GM13976 (cell line): ENCODE measurements at places on chromosomes 1 and 21.
A peak's percentile ranks its signal among the peaks of the same experiment; 100 is the strongest.

DNA sequence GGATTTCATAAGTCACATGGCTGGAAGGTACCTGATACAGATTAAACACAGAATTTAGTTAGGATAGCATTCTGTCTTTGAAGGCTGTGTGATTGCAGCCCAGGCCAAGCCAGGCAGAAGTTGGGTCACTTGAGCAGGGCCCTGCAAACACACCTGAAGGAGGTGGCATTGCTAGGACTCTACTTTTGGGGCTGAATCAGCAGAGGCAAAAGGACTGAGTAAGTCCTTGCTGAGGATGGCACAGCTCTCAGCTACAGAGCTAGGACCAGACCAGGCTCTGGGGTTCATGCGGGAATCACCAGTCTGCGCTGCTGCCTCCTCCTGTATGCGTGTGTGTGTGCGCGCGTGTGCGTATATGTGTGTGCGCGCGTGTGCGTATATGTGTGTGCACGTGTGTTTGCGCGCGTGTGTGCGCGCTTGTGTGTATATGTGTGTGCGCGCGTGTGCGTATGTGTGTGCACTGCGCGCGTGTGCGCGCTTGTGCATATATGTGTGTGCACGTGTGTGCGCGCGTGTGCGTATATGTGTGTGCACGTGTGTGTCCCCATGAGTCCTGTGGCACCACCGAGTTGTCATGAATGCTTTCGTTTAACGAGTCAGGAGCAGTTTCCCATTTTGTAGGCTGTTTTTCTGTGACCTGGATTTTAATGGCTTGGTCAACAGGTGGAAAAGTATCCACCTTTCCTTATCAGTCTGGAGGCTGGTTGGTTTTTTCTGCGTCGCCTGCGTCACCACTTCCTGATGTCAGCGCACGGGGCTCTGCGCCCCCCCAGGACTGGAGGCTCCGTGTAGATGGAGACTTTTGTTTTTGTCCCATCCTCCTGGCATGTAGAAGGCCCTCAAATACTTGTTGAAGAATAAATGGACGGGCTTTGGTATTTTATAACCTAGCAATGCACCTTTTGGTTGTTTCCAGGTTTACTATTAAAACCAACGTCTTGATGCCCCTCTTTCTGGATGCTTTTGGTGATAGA lies 34.7 kb downstream of the ADARB1 start:
- DNase-seq: peak; percentile 55

DNA sequence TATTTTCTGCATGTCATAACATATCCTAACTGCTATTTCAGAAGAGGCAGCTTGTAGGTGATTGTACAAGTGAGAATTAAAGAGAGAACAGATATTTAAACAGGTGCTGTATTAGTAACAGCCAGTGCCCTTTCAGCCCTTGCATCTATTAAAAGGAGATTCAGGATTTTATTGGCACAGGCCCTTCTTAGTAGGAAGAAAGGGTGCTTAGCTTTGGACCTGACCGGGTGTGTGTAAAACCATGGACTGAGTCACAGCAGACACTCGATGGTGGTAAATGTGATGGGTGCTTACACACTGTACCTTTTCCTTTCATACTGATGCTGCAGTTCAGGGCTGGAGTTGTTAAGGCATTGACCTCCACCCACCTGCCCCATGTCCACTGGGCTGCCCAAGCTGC lies 12.7 kb upstream of the CD101 start:
- DNase-seq: no peak

DNA sequence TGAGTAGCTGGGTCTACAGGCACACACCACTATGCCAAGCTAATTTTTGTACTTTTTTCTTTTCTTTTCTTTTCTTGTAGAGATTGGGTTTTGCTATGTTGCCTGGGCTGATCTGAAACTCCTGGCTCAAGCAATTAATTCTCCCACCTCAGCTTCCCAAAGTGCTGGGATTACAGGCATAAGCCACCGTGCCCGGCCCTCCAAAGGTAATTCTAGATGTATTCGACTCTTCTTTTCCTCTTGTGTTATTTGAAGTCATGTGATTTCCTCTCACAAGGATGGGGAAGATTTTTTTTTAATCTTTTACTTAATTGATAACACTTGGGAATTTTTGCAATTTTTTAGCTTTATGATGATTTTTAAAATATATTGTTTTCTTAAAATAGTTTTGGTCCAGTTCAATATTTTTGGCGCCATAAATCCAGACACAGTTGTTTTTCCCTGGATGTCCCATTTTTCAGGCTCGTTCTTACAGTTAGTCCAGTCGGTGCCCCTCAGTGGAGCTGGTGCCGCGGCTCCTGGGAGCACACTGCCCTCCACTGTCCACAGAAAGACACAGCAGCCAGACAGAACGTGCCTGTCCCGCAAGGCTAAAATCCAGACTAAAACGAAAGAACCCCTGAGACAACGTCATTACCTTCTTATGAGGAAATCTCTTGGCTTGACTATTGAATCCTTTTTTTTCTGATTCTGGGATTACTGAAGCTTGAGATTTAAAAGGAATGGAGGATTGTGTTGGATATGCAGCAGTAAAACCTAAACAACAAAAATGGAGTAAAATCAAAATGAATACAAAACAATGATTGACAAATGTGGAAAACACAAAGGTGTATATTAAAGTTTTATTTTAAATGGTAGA lies 22.4 kb downstream of the STPG1 start:
- DNase-seq: peak; percentile 73

GRCh38 chr1:53639251-53639763 lies 99.7 kb downstream of the GLIS1 start:
- no peak for DNase-seq

DNA sequence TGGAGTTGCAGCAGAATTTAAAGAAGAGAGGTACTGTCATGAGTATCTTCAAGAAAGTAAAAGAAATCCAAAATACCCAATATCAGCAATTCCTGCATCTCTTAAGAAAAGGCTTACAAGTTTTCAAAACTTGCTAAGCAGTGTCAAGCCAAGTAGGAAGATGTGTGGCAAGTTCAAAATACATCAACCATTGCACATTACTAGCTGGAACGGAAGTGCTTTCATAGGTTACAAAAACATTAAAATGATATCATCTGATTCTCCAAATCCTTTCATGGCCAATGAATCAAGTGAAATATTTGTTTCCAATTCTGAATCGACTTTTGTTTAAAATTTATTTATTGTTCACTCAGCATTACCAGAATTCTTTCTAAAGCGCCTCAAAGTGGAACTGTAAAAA lies 5.7 kb upstream of the ABCA4 start:
- DNase-seq: no peak

DNA sequence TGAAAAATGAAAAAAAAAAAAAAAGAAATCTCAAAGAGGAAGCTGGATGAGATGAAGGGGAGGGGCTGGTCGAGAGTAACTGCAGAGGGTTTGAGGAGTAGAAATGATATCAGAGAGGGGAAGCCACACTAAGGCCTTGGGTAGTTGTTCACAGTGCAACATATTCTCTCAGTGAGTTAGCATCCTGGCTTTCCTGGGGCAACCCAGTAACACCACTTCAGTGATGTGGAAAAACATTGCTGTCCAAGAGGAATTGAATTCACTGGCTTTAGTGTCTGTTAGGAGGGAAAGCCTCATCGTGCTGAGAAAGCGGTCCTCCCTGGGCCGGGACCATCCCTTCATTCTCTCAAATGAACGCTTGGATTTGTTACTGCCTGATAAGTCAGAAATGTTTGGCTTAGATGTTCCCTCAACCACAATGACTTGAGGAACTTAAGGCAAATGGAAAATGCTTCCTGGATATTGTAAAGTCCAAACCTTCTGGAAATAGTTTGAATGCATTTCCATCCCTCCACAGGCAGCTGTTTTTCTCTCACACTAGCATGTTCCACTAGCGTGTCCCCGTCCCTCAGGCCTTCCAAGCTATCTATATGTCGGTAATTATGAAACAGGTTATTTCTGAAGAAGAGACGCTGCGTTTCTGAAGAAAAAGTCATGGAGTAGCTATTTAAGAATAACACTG lies 12.2 kb downstream of the TGFB2 start:
- DNase-seq: no peak

GRCh38 chr1:179366093-179366800 lies 476 bp downstream of the AXDND1 start:
- DNase-seq: peak; percentile 10

DNA sequence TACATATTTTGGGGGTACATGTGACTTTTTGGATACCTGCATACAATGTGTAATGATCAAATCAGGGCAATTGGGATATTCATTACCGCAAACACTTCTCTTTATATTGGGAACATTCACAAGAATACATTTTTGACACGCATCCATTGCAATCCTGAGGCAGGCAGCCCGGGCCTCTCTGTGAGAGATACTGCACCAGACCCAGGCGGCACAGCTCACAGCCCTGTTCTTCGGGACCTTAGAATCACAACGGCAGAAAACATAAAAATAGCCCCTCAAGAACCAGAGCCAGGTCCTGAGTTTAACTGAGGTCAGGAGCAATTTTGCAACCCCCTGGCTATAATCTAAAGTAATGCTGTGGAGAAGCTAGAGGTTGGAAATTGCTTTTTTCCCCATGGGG lies 90.8 kb upstream of the PGBD5 start:
- no peak for DNase-seq

GRCh38 chr1:30929135-30929889 lies 20.8 kb upstream of the SDC3 start:
- DNase-seq: peak; percentile 65

DNA sequence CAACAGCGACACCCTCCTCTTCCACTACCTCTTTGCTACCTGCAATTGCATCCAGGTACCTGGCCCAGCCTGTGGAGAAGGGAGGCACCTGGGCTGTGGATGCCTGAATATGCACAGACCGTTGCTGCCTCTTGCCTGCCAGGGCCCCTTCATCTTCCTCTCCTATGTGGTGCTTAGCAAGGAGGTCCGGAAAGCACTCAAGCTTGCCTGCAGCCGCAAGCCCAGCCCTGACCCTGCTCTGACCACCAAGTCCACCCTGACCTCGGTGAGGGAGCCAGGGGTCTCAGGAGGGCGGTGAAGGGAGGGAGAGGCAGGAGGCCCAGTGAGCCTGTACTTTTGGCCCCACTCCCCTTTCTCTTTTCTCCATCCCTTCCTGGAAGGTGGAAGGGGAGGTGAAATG lies 11.5 kb downstream of the PSRC1 start:
- DNase-seq: no peak

- DNase-seq: no peak
Measured at GRCh38 chr1:156703741-156704140, 1.6 kb downstream of the CRABP2 start.

DNA sequence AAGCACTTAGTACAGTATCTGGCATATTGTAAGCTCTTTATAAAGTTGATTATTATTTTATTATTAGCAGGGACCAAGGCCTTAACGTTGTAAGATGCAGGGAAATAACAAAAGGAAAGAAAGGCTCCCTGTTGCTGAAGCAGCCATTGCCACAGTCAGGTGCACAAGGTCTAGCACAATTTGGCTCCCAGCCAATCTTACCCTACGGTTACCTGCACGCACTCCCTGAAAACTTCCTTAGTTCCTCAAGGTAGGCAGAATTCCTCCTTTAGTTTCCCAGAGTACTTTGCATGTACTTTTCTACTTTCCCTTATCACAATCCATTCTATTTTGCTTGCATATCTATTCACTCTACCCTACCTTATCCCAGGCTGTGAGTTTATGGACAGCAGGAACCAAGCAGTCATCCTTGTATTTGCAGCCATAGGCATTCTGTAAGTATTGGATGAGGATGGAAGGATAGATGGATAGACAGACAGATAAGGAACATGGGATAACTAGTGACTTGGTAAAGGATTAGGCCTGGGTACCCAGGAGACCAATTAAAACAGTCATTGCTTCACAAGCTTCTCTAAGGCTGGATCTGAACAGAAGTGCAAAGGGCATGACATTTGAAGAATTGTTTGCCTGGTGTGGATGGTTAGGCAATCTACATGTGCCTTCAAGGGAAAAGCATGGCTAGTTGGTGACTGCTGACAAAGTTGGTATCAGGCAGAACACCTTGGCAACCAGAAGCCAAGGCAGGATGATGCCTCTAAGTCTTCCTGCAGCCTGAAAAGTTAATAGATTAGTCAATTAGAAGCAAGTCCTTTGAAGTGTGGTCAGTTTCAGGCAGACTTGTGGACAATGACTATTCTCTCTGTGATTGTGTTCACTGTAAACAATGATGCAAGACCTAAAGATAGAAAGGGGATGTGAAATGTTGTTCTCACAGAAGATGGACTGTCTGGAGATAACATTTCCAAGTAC lies 20.8 kb upstream of the JAK1 start:
- DNase-seq: peak; percentile 75

GRCh38 chr21:42473498-42474042 lies 22.5 kb downstream of the RSPH1 start:
- no peak for DNase-seq

DNA sequence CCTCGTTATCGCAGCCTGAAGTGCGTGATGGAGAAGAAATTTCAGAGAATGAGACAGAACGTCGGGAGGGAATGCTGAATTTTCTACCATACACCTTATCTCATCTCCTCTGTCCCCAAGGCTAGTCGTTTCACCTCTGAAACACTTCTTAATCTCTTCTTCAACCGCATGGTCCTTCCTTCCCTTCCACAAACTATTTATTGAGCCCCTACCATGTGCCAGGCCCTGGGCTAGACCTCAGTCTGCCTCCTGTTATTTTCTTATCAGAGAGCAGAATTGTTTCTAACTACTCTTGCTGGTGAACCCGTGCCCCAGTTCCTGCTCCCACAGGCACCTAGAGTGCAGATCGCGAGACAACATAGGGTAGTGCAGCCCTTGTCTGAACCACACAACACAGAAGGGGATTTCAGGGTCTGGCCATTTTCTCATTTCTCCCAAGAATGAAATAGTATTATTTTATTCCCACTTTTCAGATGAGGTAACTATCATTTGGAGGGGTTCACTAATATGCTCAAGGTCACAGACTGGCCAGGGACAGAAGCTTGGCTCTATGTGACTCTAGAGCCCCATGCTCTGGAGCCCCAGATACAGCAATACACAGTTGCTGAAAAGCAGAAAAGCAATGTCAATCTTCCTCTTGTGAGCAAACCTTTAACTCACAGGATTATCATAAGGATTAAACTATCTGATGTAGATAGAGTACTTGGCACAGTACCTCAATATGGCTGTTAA lies 598 bp upstream of the ADIPOR1 start:
- DNase-seq: peak; percentile 37

GRCh38 chr1:223500560-223501425 lies 107.6 kb downstream of the CCDC185 start:
- no peak for DNase-seq

DNA sequence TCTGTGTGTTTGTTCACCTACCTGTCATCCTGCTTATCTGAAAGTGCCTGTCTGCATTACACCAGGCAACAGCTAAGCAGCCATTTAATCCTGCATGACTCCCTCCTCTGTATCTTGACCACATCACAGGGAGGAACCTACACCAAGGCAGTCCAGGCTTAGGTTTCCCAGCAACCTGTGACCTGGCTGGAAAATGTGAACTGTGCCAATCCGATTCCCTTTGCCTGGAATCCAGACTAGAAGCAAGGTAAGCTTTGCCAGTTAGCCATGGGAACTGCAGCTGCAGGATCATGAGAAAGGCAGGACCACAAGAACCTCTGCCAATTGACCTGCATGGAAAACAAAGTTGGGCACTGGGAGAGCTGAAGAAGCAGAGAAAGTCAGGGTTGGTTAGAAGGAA lies 6.3 kb upstream of the ATP1B1 start:
- DNase-seq: no peak

DNA sequence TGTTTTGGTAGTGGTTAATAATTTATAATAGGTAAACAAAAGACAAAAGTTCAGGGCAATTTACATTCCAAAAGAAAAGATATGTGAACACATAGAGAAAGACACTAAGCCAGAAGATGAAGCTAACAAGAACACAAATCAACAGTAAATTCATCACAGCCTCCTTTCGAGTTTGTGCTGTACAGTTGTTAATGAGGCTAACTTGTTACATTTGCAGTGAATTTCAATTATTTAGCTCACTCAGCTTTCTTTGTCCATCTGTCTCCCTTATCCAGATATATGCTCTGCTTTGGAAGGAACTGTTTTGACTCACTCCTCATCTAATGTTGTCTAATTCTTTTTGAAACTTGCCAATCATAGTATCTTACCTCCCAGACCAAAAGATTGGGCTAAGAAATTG lies 423.3 kb upstream of the OLFM3 start:
- DNase-seq: no peak
